ENCODE measurements at places on chromosomes 13 and 19. TPM values are rescaled to one million over a fixed set of nuclear protein-coding genes. Genes with fewer than 3 reads are reported as not detected.

TNFSF9 gene
- 1.5 TPM for total RNA-seq

DNA sequence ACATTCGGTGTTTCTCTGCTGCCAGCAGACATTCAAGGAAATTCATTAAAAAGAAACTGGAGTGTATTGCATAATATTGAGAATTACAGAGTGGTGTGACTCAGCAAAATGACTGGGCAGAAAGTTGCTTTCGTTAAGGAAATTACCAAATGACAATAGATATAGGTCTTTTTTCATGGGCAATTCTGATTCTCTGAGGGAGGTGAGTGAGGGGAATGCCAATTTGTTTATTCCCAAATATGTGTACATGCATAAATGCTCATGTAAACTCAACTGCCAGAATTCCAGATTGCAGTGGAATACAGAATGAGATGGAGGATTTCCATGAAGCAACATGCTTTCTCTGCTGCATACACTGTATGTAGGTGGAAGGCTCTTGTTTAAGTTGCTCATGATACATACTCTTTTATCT lies 1730.1 kb downstream of the SLITRK5 start:
- no peak overlapping the region for H3K27ac ChIP-seq
- no peaks in the 10 kb centered on the region for H3K36me3 ChIP-seq
- H3K27me3 ChIP-seq = no peaks in the 10 kb centered on the region
- no peaks in the 10 kb centered on the region for H3K4me1 ChIP-seq
- no peak overlapping the region for H3K4me3 ChIP-seq

DNA sequence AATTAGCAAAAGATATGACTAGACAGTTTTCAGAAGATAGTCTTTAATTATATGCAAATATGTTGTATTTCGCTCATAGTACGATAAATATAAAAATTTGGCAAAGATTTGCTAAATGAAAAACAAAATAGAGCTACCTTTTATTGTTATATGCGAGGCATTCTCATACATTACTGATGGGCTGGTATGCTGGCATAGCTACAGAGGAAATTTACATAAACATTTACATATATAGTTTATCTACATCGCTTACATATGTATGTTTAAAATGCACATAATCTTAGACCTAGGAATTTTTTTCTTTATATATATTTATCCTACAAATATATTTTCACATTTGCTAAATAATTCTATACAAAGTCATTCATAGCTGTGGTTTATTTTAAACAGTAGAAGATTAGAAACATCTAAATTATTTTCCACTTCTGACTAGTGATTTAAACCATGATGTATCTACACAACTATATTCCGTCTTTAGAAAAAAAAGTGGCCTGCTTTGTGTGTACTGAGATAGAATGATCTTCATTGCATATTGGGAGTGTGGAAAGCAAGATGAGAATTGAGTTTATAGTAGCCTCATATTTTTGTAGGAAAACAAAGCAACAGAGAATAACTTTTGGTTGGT lies 1345.0 kb upstream of the SLC10A2 start:
- H3K4me1 ChIP-seq = no peaks in the 10 kb centered on the region
- H3K4me3 ChIP-seq = no peak overlapping the region
- H3K27ac ChIP-seq = no peak overlapping the region
- no peaks in the 10 kb centered on the region for H3K27me3 ChIP-seq

DNA sequence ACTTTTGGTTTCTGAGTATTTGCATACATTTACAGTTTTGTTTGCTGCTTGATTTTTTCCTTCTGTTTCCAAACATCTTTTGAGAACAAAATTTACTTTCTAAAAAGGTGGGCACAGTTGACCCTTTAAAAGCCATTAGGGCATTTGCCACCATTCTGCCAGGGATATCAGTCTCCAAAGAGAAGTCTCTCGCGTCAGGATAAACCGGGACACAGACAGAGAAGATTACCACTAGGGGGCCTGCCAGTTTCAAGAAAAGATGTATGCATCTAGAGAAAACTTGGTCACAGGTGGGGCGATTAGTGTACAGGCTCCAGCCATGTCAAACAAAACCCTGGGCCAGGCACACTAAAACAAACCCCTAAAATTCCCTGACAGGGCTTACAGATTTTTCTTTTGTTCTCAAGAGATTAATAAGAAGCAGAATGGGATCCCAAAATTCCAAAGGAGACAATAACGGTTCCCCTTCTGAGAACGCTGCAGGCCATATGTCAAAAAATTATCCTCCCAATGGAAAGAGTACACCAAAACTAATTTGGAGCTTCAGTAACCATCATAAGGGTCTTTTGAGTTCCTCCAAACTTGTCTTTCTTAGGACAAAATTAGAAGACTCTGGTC lies 10.7 kb upstream of the PABPC3 start:
- H3K36me3 ChIP-seq = no peaks in the 10 kb centered on the region
- no peak for DNase-seq
- no peak overlapping the region for H3K27ac ChIP-seq
- H3K4me3 ChIP-seq = no peak overlapping the region
- H3K27me3 ChIP-seq = peaks cover 11% of the 10 kb centered on the region
- no peaks in the 10 kb centered on the region for H3K4me1 ChIP-seq

DNA sequence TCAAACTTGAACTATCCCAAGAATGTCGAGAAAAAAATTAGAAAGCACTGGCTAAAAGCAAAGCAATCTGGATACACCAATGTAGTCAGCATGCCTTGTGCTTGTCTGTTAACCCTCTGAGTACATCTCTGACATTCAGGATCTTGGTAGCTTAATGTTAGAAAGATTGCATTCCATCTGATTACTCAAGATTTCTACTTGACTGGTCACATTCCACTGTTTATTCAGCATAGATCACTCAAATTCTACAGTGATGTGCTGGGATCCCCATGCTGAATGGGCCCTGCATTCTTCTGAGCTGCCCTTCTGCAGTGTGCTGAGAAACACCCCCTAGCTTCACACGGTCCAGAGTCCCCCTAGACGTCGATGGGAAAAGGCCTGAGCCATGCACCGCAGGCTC lies 295.4 kb upstream of the MAB21L1 start:
- H3K27ac ChIP-seq = no peak overlapping the region
- no peaks in the 10 kb centered on the region for H3K36me3 ChIP-seq
- no peaks in the 10 kb centered on the region for H3K27me3 ChIP-seq
- no peak for DNase-seq
- no peaks in the 10 kb centered on the region for H3K4me1 ChIP-seq

- H3K4me3 ChIP-seq = no peak overlapping the region
- H3K36me3 ChIP-seq = no peaks in the 10 kb centered on the region
- H3K27ac ChIP-seq = no peak overlapping the region
- no peaks in the 10 kb centered on the region for H3K27me3 ChIP-seq
- H3K4me1 ChIP-seq = no peaks in the 10 kb centered on the region
These were observed 792.4 kb upstream of the SLITRK5 start for GRCh38 chr13:86878781-86879180.

- H3K27me3 ChIP-seq = no peaks in the 10 kb centered on the region
- H3K4me3 ChIP-seq = no peak overlapping the region
- no peaks in the 10 kb centered on the region for H3K36me3 ChIP-seq
- H3K4me1 ChIP-seq = no peaks in the 10 kb centered on the region
These were observed 546.7 kb downstream of the SLITRK5 start for GRCh38 chr13:88217883-88218282.

ZNF878 gene
- total RNA-seq = 0.33 TPM

SHANK1 gene
- 3.3 TPM for total RNA-seq

GRCh38 chr13:52449331-52450011 lies 963 bp downstream of the VPS36 start:
- peak overlapping the region; percentile 59 for H3K27ac ChIP-seq
- peak overlapping the region; percentile 81 for H3K4me3 ChIP-seq
- H3K27me3 ChIP-seq = no peaks in the 10 kb centered on the region
- H3K4me1 ChIP-seq = peaks cover 17% of the 10 kb centered on the region
- H3K36me3 ChIP-seq = peaks cover 2% of the 10 kb centered on the region

DNA sequence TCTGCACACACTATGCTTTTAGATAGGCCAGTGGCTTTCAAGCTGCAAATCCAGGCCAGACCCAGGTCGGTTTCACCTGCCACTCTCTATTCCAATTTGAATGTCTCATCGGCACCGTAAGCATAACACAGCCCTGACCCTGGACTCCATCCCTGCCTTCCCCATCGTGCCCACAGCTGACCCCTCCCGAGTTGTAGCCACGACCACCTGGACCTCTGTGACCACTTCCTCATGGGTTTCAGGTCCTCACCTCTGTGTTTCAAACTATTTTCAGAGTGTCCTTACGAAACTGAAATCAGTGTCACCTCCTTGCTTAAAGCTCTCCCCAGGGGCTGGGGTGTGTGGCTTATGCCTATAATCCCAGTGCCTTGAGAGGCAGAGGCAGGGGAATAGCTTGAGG lies 9.0 kb upstream of the HSH2D start:
- DNase-seq = no peak
- no peak overlapping the region for H3K4me3 ChIP-seq
- peaks cover 16% of the 10 kb centered on the region for H3K36me3 ChIP-seq
- no peaks in the 10 kb centered on the region for H3K4me1 ChIP-seq
- H3K27me3 ChIP-seq = no peaks in the 10 kb centered on the region
- H3K27ac ChIP-seq = no peak overlapping the region

DNA sequence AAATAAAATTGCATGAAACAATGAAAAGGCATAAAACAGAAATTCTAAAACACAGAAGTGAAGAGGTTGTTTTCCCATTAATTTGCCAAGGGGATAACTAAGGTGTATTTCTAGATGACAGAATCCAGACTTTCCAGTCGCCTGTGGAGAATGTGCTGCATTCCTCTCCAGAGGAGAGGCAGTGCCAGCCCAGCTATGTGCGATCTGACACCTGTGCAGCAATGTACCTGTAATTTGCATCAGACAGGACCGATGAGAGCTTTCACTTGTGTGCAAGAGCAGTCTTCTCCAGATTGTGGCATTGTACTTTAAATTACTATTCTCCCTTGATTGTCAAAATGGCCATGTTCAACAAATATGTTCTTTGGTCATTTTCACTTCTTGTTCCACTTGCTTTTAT lies 1037.9 kb downstream of the EFNB2 start:
- H3K27ac ChIP-seq = no peak overlapping the region
- no peaks in the 10 kb centered on the region for H3K36me3 ChIP-seq
- no peak overlapping the region for H3K4me3 ChIP-seq
- DNase-seq = no peak
- no peaks in the 10 kb centered on the region for H3K4me1 ChIP-seq

- H3K27ac ChIP-seq = no peak overlapping the region
- DNase-seq = no peak
- no peaks in the 10 kb centered on the region for H3K27me3 ChIP-seq
- H3K4me3 ChIP-seq = no peak overlapping the region
- no peaks in the 10 kb centered on the region for H3K36me3 ChIP-seq
These were observed 96.7 kb upstream of the UQCRFS1 start for GRCh38 chr19:29309637-29310036.

DNA sequence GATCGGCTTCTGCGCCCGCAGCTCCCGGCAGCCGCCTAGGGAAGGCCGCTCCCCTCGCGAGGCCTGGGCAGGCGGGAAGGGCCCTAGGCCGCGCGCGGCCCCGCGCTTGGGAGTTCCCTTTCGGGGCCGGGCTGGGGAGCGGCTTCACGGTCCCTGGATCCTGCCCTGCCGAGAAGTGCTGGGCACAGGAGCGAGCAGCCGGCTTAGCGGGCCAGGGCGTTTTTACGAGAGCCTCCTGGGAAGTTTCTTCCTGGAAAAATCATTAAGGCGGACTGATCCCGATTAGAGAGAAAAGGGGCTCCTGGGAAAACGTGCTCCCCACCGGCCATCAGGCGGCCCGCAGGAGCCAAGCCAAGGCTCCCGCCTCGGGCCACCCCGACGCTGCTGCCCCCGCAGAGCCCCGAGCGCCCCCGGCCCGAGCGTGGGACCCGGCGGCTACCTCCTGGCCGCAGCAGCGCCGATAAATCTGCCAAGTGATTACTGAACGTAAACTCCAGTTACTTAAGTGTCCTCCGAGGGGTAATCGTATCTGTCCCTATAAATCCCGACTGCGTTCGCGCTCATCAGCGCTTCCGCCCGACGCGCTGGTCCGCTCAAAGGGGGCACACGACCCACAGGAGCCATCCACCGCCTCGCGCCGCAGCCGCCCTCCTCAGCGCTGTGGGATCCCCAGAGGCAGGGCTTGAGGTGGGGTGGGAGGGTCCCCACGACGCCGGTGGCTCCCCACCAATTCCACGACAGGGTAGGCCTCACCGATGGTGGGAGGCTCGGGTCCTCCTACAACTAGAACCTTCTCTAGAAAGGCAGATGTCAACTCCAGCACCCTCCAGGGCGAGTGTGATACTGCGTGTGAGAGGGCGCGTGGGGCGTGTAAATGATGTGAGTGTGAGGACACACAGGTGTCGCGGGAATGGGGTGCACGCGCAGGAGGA lies 2.8 kb downstream of the ZIC5 start:
- no peak overlapping the region for H3K27ac ChIP-seq
- DNase-seq = no peak

DNA sequence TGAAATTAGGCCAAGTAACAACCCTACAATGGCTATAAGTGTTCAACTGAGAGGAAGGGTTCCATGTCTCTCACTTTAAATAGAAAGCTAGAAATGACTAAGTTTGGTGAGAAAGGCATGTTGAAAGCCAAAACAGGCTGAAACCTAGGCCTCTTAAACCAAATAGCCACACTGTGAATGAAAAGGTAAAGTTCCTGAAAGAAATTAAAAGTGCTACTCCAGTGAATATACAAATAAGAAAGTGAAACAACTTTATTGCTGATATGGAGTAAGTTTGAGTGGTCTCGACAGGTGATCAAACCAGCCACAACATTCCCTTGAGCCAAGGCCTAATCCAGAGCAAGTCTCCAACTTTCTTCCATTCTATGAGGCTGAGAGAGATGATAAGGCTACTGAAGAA lies 209.6 kb downstream of the KLF12 start:
- no peaks in the 10 kb centered on the region for H3K27me3 ChIP-seq
- no peaks in the 10 kb centered on the region for H3K4me1 ChIP-seq
- no peak for DNase-seq
- peak overlapping the region; percentile 4 for H3K27ac ChIP-seq

ZNF614 gene
- total RNA-seq = 8.9 TPM

- peaks cover 12% of the 10 kb centered on the region for H3K27me3 ChIP-seq
- no peak overlapping the region for H3K4me3 ChIP-seq
- no peak overlapping the region for H3K27ac ChIP-seq
These were observed 3.1 kb downstream of the NCAN start for GRCh38 chr19:19214892-19215291.

VSTM2B gene
- total RNA-seq = not detected

GRCh38 chr19:40802300-40803169 lies 3.5 kb downstream of the EGLN2 start:
- DNase-seq = no peak
- H3K4me1 ChIP-seq = peaks cover 88% of the 10 kb centered on the region
- peaks cover 43% of the 10 kb centered on the region for H3K36me3 ChIP-seq
- H3K27me3 ChIP-seq = no peaks in the 10 kb centered on the region
- peak overlapping the region; percentile 85 for H3K27ac ChIP-seq

- peaks cover 3% of the 10 kb centered on the region for H3K4me1 ChIP-seq
- H3K4me3 ChIP-seq = no peak overlapping the region
- no peaks in the 10 kb centered on the region for H3K27me3 ChIP-seq
- no peaks in the 10 kb centered on the region for H3K36me3 ChIP-seq
- no peak overlapping the region for H3K27ac ChIP-seq
- DNase-seq = no peak
These were observed 83.0 kb downstream of the FLT1 start for GRCh38 chr13:28411831-28412353.

GRCh38 chr19:49456326-49456725 lies 3.3 kb downstream of the ALDH16A1 start:
- no peak overlapping the region for H3K4me3 ChIP-seq
- DNase-seq = no peak
- no peak overlapping the region for H3K27ac ChIP-seq
- no peaks in the 10 kb centered on the region for H3K27me3 ChIP-seq
- H3K4me1 ChIP-seq = peaks cover 63% of the 10 kb centered on the region
- H3K36me3 ChIP-seq = peaks cover 17% of the 10 kb centered on the region

Data from T-cell (primary cell).